Activated gamma-delta T cell (primary cell): ENCODE measurements at places on chromosomes 6 and 20.

DNA sequence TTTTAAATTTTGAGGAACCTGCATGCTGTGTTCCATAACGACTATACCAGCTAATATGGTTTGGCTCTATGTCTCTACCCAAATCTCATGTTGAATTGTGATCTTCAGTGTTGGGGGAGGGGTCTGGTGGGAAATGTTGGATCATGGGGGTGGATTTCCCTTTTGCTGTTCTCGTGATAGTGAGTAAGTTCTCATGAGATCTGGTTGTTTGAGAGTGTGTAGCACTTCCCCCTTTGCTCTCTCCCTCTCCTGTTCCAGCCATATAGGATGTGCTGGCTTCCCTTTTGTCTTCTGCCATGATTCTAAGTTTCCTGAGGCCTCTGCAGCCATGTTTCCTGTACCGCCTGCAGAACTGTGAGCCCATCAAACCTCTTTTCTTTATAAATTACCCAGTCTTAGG, 61.8 kb upstream of the NEDD9 start:
- no peak for DNase-seq

DNA sequence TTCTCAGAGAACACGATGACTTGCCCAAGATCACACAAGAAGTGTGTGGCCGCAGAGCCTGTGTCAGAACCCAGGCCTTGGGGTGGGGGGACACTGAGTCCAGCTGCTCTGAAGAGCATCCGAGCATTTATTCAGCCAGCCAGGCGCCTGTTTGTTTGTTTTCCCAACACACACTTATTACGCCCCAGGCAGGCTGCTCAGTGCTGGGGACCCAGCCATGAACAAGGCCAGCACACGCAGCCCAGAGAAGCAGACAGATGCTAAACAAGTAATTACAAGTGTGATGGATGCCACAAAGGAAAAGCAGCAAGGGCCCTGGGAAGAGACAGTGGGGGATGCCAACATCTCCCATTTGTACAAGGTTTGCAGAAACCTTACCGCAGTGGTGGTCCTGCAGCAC, 19.4 kb upstream of the SIRPA start:
- no peak for DNase-seq

DNA sequence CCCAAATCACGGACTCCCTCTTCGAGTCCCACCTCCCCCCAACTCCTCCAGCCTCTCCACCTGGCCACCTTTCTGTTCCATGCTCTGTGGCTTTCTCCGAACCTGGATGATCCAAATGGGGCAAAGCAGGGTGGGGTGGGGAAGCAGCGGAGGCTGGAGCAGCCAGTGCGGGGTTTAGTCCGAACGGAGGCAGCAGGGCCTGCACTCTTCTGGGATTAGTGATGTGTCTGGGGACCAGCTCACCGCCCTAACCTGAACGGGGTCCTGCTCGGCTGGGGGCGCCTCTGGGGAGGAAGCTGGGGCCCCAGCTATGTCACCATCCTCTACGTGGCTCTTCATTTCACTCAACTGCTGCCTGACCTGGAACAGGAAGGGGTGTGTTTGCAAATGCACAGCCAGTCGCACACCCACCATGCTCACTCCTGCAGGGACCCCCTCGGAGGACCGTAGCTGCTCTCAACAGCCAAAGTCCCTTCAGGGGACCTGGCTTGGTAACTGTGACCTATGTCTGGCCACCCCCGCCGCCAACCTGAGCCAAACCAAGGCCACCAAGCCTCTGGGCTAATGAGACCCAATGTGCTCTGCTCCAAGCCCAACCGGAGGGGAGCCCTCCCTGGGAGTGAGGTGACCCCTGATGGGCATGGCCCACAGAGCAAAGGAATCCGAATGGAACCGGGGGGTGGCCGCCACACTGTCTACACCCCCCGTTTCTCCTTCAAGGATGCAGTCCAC, 46.8 kb downstream of the DSTN start:
- DNase-seq, result no peak

- no peak for DNase-seq
Observed at GRCh38 chr6:143325379-143326140, 124.9 kb downstream of the ADAT2 start.

GRCh38 chr6:147774856-147775255, 266.4 kb downstream of the SAMD5 start:
- DNase-seq, result no peak

DNA sequence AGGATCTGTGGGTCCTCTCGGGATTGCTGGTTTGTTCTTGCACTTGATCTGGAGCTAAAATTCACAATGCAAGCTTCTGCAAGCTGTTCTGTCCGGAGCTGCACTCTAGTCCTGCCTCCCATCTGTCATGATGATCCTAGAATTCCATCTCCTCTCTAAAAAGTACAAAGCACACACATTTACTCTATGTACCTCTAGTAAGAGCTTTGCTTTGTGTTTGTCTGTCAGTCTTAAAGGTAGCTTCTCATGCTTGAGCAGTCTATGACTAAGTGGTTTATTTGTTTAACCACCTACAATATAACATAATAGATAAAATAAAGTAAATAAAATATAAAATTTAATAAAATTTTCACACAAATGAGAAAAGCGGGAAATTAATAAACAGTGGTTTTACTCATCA, 46.0 kb upstream of the PKIB start:
- no peak for DNase-seq

- no peak for DNase-seq
Observed at GRCh38 chr20:53914091-53914780, 156.2 kb downstream of the BCAS1 start.

GRCh38 chr6:9409126-9409525, 973.8 kb upstream of the SLC35B3 start:
- no peak for DNase-seq

DNA sequence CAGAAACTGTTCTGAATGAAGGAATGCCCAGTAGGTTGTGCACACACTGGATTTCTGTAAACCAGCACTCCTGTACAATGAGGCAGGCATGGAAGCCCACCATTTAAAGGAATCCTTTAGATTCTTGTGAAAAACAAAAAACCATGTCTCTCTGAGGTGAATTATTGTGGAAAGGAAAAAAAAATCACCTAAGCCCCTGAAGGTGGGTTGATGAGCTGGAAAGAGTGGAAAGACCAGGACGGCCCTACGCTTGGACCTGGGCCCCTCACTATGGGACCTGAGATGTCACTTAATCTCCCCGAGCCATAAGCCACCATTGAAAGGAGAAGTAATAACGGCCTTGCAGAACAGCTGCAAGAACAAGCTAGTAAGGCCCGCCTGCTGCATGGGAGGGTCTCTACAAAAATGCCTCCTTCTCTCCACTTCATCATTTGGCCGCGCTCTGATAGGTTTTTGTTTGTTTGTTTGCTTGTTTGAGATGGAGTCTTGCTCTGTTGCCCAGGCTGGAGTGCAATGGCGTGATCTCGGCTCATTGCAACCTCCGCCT, 68.8 kb downstream of the RAB44 start:
- DNase-seq, result no peak

GRCh38 chr6:4421837-4422236, 286.5 kb upstream of the ECI2 start:
- no peak for DNase-seq

GRCh38 chr20:23415959-23416583, 5.2 kb downstream of the NAPB start:
- no peak for DNase-seq

- no peak for DNase-seq
Observed at GRCh38 chr6:5540370-5540769, 279.1 kb downstream of the FARS2 start.

GRCh38 chr20:17617212-17617867, 47.5 kb downstream of the DSTN start:
- no peak for DNase-seq

GRCh38 chr6:11920566-11920965, 91.5 kb upstream of the HIVEP1 start:
- no peak for DNase-seq

DNA sequence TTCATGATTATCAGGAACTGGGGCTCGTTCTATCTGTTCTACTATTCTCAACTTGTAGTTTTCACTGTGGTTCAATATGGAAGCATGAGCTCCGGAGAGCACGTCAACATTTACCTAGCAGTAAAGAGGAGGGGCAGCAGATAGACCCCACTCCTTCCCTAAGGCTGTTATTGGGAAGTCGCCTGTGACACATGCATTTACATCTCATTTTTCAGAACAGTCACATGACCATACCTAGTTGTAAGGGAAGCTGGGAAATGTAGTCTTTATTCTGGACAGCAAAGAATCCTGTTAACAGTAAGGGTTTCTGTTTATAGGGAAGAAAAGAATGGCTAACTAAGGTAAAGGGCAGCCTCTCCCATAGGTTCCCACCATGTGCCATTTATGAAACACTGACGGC, 158.3 kb downstream of the ZFP64 start:
- no peak for DNase-seq

DNA sequence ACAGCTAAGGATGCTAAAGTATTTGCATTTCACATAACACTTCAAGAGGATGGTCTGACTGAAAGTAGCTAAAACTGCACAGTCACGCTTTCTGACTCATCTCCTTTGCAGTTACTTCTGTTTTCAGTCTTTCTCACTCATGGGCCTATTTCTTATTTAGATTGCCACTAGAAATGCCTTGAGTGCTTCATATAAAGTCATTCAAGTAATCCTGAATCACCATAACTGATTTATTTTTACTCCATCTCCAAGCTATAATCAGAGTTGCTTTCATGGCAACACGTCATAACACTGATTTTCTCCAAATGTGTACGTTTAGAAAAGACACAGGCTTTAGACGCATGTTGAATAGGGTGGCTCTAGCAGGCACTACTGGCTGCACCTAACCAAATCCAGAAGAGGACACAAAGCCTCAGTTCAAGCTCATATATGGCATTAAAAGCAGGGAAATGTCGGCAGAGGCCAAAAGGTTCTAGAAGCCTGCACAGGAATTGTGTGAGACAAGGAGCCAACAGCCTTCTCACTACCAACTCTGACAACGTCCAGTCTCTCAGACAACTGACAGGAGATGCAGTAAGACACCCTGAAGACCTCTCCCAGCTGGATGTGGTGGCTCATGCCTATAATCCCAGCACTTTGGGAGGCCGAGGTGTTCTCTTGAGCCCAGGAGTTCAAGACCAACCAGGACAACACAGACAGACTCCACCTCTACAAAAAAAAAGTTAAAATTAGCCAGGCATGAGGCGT, 64.1 kb upstream of the BEND6 start:
- DNase-seq, result no peak

DNA sequence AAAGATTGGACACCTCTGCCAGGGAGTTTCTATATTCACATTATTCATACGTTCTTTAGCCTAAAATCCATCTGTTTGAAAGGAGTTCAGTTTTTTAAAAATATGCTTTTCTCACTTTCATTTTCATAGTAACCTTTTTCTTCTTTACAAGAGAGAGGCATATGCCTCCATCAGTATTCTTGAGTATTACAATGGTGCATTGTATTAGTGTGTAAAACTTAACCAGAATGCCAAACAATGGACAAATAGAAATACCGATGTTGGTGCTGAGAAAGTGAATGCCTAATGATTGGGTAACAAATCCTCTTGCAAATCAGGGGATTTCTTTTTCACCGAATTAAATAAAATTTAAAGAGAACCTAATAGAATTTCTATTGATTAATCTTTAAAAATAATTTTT, 163.2 kb upstream of the LAMA2 start:
- no peak for DNase-seq

- no peak for DNase-seq
Observed at GRCh38 chr6:154301839-154302752, 54.5 kb downstream of the IPCEF1 start.

DNA sequence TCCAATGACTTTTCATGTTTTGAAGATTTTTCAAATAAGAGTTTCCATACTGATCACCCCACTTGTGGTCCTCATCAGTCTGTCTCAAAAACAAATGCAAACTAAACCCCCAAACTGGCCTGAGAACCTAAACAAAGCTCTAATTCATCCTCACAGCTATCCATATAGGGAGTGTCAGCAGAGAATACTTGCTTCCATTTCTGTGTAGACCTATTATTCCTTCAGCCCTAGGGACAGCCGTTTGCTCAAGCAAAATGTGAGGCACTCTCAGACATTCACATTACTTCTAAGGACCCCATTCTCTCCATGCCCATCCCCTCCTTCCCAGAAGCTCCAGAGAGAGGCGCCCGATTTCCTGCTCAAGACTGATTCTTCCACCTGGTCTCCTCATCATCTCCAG, 24.6 kb downstream of the DNAAF9 start:
- no peak for DNase-seq

- no peak for DNase-seq
Observed at GRCh38 chr6:20706939-20707485, 172.8 kb downstream of the CDKAL1 start.

GRCh38 chr6:31663961-31664789, 622 bp downstream of the GPANK1 start:
- DNase-seq, result no peak

DNA sequence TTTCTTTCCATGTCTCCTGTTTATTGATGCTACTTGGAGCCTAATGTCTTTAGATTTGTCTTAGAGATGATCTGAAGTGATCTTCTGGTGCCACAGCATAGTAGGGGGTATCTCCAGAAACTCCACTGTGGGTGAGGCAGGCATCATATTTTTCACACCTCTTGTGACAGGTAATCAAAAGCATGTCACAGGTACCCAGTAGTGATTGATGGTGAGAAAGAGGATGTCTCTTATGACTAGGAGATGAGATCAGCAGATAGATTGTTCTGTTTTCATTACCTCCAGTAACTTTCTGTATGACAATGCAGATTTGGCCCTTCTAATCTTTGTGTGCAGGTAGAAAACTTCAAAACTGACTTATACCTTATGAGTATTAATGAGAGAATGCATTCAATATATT, 13.5 kb downstream of the NCOA7 start:
- no peak for DNase-seq

DNA sequence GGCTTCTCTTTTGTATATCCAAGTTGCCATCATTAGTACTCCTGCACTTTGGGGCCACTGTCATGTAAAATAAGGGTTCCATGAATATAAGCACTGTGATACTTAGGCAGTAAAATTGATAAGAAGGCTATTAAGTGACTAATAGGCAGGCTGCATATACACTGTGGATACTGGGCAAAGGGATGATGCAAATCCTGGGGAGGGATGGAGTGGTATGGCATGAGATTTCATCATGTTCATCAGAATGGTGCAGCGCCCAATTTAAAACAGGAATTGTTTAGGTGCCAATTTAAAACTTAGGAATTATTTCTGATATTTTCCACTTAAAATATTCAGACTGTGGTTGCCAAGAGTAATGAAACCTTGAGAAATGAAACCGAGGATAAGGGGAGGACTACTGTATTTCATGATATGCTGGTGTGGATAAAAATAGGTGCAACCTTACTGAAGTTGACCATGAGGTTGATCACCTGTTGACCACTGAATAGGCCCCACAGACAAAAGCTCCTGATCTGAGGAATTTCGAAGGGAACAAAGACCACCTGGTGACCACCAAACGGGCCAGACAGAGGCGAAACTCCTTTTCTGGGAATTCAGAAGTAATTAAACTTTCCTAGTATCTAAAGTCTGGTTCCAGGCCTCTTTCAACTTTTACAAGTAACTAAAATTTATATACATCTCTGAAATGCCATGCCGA, 4.9 kb upstream of the TRIM39 start:
- no peak for DNase-seq

DNA sequence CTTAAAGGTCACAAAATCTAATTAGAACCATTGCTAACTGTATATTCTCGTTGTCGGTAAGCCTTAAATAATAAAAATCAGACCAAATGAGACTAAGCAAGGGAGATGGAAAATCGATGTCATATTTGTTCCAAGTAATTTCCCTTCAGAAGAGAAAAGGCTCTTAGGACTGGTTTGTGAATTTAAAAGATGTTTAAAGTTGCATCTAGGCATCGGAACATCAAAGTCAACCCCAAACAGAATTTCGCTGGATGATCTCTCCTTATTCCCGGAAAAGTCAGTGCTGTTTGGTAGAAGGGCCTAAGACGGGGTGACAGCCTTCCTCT, 63.8 kb downstream of the NPEPL1 start:
- no peak for DNase-seq
